ENCODE measurements at places on chromosomes 2 and 18.
A peak's percentile ranks its signal among the peaks of the same experiment; 100 is the strongest.

- no peak for DNase-seq
Observed at GRCh38 chr2:72962911-72963310, 45.6 kb downstream of the EMX1 start.

GRCh38 chr2:118102433-118103082, 14.3 kb downstream of the INSIG2 start:
- no peak for DNase-seq

GRCh38 chr2:37388074-37388473, 43.6 kb downstream of the QPCT start:
- DNase-seq, result no peak

DNA sequence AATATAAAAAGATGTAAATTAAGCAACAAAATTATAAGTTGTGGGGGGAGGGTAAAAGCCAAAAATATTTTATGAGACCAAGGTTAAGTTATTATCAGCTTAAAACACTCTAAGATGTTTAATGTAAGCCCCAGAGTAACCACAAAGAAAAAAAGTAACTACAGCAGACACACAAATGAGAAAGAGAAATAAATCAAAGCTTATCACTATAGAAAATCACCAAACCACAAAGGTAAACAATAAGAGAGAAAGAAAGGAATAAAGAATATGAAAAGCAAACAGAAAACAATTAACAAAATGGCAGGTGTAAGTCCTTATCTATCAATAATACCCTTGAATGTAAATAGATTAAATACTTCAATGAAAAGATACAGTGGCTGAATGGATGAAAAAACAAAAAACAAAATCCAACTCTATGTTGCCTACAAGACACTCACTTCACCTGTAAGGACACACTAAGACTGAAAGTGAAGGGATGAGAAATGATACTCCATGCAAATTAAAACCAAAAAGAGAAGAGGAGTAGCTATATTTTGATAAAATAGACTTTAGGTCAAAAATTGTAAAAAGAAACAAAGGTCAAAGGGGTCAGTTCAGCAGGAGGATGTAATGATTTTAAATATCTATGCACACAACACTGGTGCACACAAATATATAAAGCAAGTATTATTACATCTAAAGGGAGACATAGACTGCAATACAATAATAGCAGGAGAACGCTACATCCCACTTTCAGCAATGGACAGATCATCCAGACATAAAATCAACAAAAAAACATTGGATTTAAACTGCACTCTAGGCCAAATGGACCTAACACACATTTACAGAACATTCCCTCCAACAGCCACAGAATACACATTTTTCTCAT, 80.7 kb downstream of the PTPN2 start:
- DNase-seq, result no peak

DNA sequence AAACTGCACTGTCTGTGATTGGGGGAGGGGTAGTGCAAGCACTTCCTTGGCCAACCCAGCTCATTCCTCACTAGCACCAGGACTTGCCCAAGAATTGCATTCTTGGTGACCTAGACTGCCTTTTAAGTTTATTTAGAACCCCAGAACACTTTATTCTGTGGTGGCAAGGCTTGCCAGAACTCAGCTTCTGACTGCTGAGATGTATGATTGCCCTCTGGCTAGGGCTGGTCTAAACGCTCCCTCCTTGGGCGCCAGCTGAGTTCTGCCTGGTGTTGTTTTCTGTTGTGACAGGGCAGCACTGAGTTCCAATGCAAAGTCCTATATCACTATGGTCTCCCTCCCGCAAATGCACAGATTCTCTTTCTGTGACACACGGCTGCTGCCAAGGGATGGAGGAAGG, 247.7 kb downstream of the ZNF385B start:
- no peak for DNase-seq

- DNase-seq, result no peak
Observed at GRCh38 chr18:69840001-69840400, 107.7 kb downstream of the CD226 start.

DNA sequence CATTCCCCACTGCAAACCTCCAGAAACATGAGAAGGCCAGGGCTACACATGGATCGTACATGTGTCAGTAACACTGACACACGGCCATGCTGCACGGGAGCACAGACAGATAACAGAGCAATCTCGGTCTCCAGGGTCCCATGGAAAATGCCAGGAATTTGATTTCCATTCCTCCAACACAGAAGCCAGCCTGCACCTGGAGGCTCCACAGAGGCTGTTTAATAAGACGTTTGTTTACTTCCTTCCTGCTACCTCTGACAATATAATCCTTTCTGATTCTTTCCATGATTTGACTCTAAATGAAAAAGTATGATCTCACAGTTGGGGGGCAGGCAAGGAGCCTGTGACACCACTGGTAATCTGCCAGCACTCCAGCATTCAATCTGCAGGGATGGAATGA, 210.9 kb upstream of the DDX18 start:
- no peak for DNase-seq

DNA sequence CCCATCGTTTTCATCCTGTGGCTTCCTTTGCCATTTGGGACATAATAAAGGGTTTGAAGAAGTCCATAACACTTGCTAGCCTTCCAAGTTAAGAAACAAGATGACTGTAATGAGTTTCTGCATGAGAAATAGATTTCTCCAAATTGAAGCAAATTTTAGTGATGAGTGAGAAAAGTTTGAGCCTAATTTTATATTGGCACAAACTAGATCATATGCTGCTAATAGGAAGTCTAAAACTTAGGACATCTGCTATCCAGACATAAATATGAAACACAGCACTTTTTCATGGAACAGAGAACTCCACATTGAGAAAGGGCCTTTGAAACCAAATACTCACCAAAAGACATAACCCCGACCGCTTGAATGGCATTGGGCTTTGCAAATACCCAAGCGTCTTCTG, 39.8 kb downstream of the SLC38A11 start:
- no peak for DNase-seq

GRCh38 chr2:3399829-3400228, 20.3 kb downstream of the TRAPPC12 start:
- no peak for DNase-seq

DNA sequence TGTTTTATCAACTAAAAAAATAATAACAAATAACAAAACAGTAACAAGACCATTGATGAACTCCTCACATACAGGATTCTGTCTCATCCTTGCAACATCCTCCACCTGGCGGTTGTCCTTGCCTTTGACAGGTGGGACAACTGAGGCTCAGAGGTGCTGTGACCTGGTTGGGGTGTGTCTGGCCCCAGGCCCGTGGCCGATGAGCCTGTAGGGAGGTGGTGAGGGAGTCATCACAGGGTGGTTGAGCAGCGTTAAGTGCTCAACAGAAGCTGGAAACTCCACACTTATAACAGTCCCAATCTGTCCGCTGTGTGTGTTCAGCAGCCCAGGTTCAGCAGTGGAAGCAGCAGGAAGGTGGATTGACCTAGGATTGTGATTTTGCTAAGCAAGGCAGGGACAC, 131.6 kb upstream of the RAB12 start:
- DNase-seq, result no peak

DNA sequence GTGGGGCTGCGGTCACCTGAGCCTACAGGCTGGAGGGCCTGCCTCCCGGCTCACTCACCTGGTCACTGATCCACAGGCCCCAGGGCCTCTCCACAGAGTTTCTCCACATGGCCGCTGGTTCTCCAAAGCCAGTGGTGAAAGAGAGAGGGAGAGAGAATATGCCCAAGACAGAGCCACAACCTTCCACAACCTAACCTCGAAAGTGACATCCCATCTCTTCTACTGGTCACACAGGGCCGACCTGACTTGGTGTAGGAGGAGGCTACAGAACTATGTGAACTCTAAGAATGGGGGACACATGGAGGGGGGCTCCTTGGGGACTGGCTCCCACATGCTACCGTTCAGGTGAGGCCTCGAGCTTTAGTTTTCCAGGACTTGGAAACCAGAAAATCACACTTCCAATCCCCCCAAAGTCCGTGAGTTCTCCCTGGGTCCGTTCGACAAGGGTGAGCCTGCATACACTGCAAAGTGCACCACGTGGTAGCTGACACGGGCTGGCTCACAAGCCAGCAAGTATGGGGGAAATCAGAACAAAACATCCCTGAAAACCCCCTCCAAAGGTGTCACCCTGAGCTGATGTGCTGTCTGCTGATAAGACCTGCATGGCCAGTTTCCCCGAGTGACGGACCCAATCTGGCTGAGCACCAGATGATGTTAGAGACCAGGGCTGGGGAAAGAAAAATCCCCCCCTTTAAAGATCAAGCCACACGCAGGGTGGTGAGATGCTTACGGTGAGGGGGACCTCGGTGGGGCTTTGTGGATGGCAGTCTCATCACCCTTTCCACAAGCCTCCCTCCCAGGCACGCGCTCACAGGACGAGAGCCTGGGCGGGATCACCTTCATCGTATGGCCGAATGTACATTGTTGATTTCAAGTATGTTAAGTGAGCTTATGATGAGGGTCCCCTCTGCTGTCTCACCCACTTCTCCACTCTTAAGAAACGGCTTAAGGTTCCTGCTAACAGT, 54.2 kb upstream of the SEMA4C start:
- no peak for DNase-seq

DNA sequence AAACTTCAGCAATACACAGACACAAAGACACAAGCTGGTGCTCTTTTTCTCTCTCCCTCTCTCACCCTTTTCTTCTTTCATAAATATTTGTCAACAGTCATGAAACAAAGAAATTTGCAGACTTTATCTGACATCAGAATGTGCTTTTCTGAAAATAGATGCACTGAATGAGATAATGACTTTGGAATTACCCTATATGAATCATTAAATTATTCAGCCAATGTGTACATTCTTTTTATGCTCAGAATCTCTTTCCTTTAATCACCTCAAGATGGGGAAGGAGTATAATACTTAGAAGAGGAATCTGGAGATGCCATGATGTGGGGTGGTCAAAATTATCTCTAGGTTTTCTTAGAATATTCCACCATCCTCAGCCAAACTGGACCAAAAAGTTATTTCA, 289.9 kb downstream of the LRRTM1 start:
- no peak for DNase-seq

- no peak for DNase-seq
Observed at GRCh38 chr2:239429473-239430350, 28.9 kb upstream of the HDAC4 start.

GRCh38 chr18:44054514-44054913, 626.2 kb upstream of the SETBP1 start:
- DNase-seq, result no peak

- no peak for DNase-seq
Observed at GRCh38 chr18:26307161-26307773, 81.0 kb downstream of the TAF4B start.

DNA sequence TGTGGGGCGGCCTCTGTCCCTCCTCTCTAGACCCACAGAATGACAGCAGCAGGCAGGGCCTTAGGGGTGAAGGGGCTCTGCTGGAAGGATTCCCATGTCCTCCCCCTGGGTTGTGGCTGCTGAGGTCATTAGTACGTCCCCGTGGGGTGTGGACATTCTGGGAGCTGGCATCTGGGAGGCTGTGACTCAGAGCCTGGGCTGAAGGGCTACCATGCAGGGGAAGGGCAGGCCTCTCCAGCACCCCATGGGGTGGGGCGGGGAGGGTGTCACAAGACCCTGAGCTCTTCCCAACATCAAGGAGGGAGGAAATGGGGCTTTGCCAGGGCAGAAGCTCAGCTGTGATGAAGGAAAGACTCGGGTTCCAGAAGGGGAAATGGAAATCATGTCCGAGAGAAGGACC, 105.8 kb upstream of the SMAD2 start:
- peak; percentile 76 for DNase-seq

GRCh38 chr2:189369566-189369965, 71.7 kb upstream of the WDR75 start:
- DNase-seq, result no peak

- DNase-seq, result no peak
Observed at GRCh38 chr2:187529977-187530721, 24.1 kb downstream of the TFPI start.

DNA sequence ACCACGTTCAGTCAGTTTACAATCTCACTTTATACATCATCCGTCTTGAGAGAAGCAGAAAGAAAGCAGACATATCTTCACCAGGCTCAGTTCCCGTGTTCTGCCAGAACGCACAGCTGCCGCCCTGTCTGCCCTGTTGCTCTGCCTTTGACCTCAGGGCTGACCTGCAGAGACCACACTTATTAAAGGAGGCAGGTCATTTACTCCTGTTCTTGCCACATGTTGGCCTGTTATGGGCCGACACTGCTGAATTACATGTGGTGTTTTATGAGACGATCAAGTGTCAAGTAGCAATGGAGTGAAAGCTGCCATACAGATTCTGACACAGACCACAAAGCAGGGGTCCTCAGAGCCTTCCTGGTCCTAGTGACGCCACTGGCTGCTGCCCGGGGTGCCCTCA, 232.2 kb downstream of the TTC32 start:
- no peak for DNase-seq

DNA sequence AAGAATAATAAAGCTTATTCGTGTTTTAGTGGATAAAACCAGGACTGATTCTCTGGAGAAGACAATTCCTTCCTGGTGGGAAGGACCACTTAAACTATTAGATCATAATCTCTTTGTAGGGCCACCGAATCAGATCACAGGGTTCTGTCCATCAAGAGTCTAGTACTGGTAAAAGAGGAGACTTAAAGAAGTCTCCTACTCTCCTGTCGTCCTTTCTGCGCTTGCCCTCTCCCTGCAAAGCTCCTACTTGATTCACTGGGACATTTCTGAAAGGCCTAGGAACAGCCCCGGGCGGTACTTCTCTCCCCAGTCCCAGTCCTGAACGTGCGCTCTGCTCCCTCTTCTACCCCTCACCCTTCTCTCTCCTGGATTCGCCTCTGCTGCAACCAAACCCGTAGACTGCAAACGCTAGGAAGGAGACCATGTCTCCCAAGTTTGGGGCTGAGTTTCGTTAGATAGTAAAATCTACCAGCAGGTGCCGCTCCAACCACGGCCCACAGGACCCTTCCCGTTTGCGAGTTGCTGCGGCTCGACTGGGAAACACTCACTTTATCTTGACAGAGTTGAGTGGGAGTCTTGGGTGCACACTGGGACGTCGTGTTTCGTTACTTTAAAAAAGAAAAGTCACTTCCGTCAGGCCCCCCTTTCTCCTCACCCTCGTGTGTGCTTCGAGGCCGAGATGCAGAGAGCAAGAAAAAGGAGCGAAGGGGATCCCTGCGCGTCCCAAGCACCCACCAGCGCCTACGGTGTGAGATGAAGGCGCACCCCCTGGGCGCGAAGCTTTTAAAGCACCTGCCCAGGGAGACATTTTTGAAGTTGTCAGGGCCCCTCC, 923 bp downstream of the FIGLA start:
- DNase-seq, result peak; percentile 78

GRCh38 chr2:68135448-68136320, 22.0 kb upstream of the PNO1 start:
- no peak for DNase-seq

GRCh38 chr2:227577555-227577954, 21.1 kb upstream of the SCYGR2 start:
- no peak for DNase-seq

GRCh38 chr2:148651972-148652371, 7.4 kb downstream of the EPC2 start:
- no peak for DNase-seq
